ENCODE measurements at places on chromosomes 16 and 17. TPM values are rescaled to one million over a fixed set of nuclear protein-coding genes. Genes with fewer than 3 reads are reported as not detected.

GRCh38 chr17:2084036-2084765, 29.3 kb downstream of the HIC1 start:
- DNase-seq, result no peak
- H3K27me3 ChIP-seq, result no peaks in the 10 kb centered on the region
- peaks cover 59% of the 10 kb centered on the region for H3K4me1 ChIP-seq
- H3K4me3 ChIP-seq, result no peak overlapping the region

- H3K36me3 ChIP-seq, result no peaks in the 10 kb centered on the region
- no peak overlapping the region for H3K27ac ChIP-seq
- H3K4me1 ChIP-seq, result no peaks in the 10 kb centered on the region
- DNase-seq, result no peak
- peaks cover 19% of the 10 kb centered on the region for H3K27me3 ChIP-seq
- H3K4me3 ChIP-seq, result no peak overlapping the region
Observed at GRCh38 chr17:79670537-79671084, 59.8 kb upstream of the RBFOX3 start.

GRCh38 chr16:1407753-1408152, 6.8 kb downstream of the UNKL start:
- no peak for DNase-seq
- H3K27me3 ChIP-seq, result no peaks in the 10 kb centered on the region
- H3K27ac ChIP-seq, result peak overlapping the region; percentile 34

DNA sequence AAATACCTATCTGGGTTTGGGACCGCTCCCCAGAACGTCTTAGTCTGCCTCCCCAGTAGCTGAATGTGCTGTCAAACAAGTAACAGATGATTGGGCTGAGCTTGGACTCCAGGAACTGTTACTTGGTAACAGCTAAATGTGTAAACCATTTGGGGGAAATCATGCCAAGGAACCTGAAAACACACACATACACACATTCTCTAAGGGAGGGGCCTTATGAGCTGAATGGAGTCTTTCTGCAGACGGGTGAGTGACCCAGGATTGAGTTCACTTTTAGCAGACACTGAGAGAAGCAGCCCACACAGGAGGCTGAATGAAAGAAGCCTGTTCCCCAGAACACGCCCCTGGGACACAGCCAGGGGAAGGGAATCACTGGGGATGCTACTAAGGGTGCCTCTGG, 1.6 kb downstream of the ACLY start:
- peak overlapping the region; percentile 95 for H3K4me3 ChIP-seq
- H3K27ac ChIP-seq, result peak overlapping the region; percentile 93
- no peaks in the 10 kb centered on the region for H3K27me3 ChIP-seq
- peaks cover 10% of the 10 kb centered on the region for H3K36me3 ChIP-seq

- no peak for DNase-seq
- H3K27me3 ChIP-seq, result no peaks in the 10 kb centered on the region
- no peaks in the 10 kb centered on the region for H3K4me1 ChIP-seq
- H3K4me3 ChIP-seq, result no peak overlapping the region
- H3K36me3 ChIP-seq, result no peaks in the 10 kb centered on the region
- H3K27ac ChIP-seq, result no peak overlapping the region
Observed at GRCh38 chr16:9384141-9384540, 292.7 kb downstream of the HAPSTR1 start.

DNA sequence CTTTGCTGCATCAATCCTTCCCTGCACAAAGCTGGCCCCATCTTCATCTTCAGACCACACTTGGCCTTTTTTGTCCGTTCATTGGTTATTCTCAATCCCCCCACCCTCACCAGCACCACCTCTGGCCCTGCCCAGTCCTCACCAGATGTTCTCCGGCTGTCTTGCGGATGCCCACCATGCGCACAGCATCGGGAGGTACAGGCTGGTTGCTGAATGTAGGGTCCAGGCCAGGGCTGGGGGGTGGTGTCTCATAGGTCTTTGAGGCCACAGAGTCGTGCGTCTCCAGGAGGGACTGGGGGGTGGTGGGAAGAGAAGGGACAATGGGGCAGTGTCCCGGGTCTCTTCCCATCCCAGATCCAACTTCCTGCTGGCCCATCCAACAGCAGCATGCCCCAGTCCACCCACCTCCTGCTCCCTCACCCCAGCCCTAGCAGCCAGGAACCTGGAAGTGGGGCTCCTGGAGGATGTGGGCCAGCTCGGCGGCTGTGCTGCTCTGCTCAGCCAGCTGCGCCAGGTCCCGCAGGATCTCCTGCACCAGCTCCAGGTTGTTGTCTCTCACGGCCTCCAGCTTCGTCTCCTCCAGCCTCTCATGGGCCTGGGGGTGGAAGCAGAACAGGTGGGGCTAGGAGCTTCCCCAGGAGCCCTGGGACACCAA, 24.4 kb downstream of the MPP2 start:
- no peak for DNase-seq
- no peak overlapping the region for H3K27ac ChIP-seq
- H3K27me3 ChIP-seq, result no peaks in the 10 kb centered on the region
- H3K4me3 ChIP-seq, result no peak overlapping the region
- H3K4me1 ChIP-seq, result no peaks in the 10 kb centered on the region

DNA sequence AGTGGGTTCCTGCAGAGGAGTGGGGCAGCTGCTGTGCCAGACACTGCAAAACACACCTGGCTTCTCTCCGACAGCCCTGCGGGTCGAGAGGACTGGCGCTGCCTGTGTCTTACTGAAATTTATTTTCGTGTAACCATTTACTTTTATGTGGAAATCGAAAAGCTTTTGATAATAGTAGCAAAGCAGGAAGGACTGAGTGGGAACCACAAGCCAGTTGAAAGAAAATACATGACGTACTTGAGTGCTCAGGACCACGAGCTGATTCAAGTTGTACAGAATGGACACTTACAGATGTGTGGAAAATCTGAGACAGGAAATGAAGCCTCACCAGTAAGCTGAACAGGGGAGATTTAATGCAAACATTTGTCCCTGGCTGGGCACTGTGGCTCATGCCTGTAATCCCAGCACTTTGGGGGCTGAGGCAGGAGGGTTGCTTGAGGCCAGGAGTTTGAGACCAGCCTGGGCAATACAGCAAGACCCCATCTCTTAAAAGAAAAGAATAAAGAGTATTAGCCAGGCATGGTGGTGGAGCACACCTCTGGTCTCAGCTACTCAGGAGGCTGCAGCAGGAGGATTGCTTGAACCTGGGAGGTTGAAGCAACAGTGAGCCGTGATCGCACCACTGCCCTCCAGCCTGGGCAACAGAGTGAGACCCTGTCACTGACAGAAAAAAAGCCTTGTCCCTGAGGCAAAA, 11.3 kb upstream of the RPL13 start:
- H3K4me1 ChIP-seq, result peaks cover 27% of the 10 kb centered on the region
- H3K27ac ChIP-seq, result peak overlapping the region; percentile 87

GRCh38 chr17:14923981-14924380, 341.1 kb downstream of the PMP22 start:
- no peak overlapping the region for H3K4me3 ChIP-seq
- H3K4me1 ChIP-seq, result no peaks in the 10 kb centered on the region
- H3K27ac ChIP-seq, result no peak overlapping the region
- peaks cover 8% of the 10 kb centered on the region for H3K27me3 ChIP-seq
- no peak for DNase-seq

GRCh38 chr16:83888672-83889044, 10.3 kb upstream of the MLYCD start:
- H3K27me3 ChIP-seq, result peaks cover 6% of the 10 kb centered on the region
- H3K36me3 ChIP-seq, result no peaks in the 10 kb centered on the region
- H3K4me1 ChIP-seq, result no peaks in the 10 kb centered on the region

GRCh38 chr16:72960101-72960500, 87.8 kb downstream of the ZFHX3 start:
- no peaks in the 10 kb centered on the region for H3K4me1 ChIP-seq
- no peaks in the 10 kb centered on the region for H3K36me3 ChIP-seq
- no peak overlapping the region for H3K4me3 ChIP-seq
- DNase-seq, result no peak
- H3K27me3 ChIP-seq, result no peaks in the 10 kb centered on the region

GRCh38 chr16:69855592-69855991, 93.5 kb downstream of the WWP2 start:
- DNase-seq, result no peak
- peaks cover 9% of the 10 kb centered on the region for H3K4me1 ChIP-seq
- no peaks in the 10 kb centered on the region for H3K27me3 ChIP-seq
- H3K36me3 ChIP-seq, result peaks cover 3% of the 10 kb centered on the region
- H3K27ac ChIP-seq, result peak overlapping the region; percentile 13

- H3K27me3 ChIP-seq, result no peaks in the 10 kb centered on the region
- DNase-seq, result no peak
- no peak overlapping the region for H3K4me3 ChIP-seq
- H3K4me1 ChIP-seq, result peaks cover 2% of the 10 kb centered on the region
Observed at GRCh38 chr16:72532906-72533410, 361.0 kb upstream of the PMFBP1 start.

GRCh38 chr17:40190197-40191021, 13.1 kb downstream of the RAPGEFL1 start:
- H3K4me3 ChIP-seq, result peak overlapping the region; percentile 87
- no peaks in the 10 kb centered on the region for H3K36me3 ChIP-seq
- H3K4me1 ChIP-seq, result peaks cover 14% of the 10 kb centered on the region

- H3K27me3 ChIP-seq, result no peaks in the 10 kb centered on the region
- H3K4me3 ChIP-seq, result peak overlapping the region; percentile 34
- peaks cover 32% of the 10 kb centered on the region for H3K36me3 ChIP-seq
- peaks cover 35% of the 10 kb centered on the region for H3K4me1 ChIP-seq
Observed at GRCh38 chr16:3214904-3215600, 19.9 kb downstream of the ZNF200 start.

GRCh38 chr17:10114931-10115535, 83.4 kb downstream of the GAS7 start:
- H3K27me3 ChIP-seq, result no peaks in the 10 kb centered on the region
- no peaks in the 10 kb centered on the region for H3K36me3 ChIP-seq
- H3K4me3 ChIP-seq, result peak overlapping the region; percentile 50
- peak; percentile 87 for DNase-seq
- H3K4me1 ChIP-seq, result peaks cover 57% of the 10 kb centered on the region

DNA sequence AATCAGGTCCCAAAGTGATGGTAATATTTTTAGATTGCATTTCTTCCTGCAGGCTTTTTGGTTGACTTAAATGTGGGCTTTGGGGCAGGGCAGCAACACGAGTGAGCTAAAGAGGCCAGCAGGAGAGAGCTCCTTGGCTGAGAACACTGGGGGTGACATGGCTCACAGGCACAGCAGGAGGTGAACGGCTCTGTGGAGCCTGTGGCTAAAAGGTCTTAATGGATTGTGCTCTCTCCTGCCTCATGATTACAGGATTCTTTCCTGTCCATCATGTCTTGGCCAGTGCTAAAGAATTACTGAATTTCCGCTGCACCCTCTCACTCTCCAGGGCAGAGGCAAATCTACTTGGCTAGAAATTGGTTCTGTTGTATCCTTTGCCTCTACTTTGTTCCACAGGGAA, 366.6 kb downstream of the HS3ST4 start:
- peaks cover 6% of the 10 kb centered on the region for H3K27me3 ChIP-seq
- no peak for DNase-seq
- H3K27ac ChIP-seq, result no peak overlapping the region
- H3K4me3 ChIP-seq, result no peak overlapping the region
- no peaks in the 10 kb centered on the region for H3K4me1 ChIP-seq

Gene IRX5
- total RNA-seq, result 0.34 TPM

Gene CACNG5
- total RNA-seq, result not detected

Gene SOX15
- total RNA-seq, result 0.25 TPM

Gene DNAAF8
- 0.18 TPM for total RNA-seq

Gene NPIPB6
- total RNA-seq, result not detected

Gene UNKL
- total RNA-seq, result 32.4 TPM

Gene SLC5A10
- not detected for total RNA-seq

Gene SCGB1C2
- total RNA-seq, result not detected

Gene PYY
- total RNA-seq, result 0.29 TPM

Measured in activated CD8-positive, alpha-beta T cell treated with anti-CD3 and anti-CD28 coated beads for 36 hours (primary cell).